ENCODE measurements at places on chromosomes 1 and 21.

DNA sequence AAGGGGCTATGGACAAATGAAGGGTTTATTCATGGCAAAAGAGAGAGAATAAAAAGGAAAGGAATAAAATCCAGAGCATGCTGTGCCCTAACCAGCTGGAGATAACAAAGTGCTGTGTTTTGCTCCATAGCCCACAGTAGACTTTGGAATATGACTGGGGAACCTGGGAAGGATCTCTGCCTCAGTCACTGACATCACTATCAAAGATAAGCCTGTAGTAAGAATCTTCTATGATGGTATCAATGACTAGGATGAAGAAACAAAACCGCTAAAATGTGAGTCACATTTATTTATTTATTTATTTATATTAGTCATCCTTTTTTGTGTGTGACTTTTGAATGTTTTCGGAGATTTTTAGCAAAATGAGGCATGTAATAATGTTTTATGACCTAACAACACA is 56.3 kb downstream of the NVL start:
- no peak for DNase-seq

DNA sequence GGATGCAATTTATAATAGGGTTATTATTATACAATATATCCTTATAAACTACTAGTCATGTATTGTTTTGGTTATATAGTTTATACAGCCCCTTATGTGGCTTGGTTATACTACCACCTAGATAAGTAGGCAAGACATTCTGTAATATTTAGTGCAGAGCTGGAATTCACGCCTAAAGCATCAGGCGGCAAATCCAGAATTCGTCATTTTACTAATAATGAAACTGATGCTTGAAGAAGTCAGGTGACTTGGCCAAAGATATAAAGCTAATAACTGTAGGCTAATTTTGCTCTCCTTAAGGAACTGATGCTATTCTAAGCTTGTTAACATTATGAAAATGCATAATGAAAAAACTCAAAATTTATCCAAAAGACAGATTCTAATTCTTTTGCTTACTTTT is 10.8 kb downstream of the NSL1 start:
- DNase-seq, result no peak

- DNase-seq, result no peak
Measured at GRCh38 chr21:34812504-34813265, 143.9 kb downstream of the CLIC6 start.

DNA sequence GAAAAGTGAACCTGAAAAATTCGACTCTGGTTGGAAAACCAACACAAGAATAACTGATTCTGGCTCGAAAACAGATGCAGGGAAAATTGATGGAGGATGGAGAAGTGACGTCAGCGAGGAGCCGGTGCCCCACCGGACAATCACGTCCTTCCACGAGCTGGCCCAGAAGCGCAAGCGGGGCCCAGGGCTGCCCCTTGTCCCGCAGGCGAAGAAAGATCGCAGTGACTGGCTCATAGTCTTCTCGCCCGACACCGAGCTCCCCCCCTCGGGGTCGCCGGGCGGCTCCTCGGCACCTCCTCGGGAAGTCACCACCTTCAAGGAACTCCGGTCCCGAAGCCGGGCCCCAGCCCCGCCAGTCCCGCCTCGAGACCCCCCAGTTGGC is 1.9 kb downstream of the RUSC1 start:
- DNase-seq, result peak; percentile 21

DNA sequence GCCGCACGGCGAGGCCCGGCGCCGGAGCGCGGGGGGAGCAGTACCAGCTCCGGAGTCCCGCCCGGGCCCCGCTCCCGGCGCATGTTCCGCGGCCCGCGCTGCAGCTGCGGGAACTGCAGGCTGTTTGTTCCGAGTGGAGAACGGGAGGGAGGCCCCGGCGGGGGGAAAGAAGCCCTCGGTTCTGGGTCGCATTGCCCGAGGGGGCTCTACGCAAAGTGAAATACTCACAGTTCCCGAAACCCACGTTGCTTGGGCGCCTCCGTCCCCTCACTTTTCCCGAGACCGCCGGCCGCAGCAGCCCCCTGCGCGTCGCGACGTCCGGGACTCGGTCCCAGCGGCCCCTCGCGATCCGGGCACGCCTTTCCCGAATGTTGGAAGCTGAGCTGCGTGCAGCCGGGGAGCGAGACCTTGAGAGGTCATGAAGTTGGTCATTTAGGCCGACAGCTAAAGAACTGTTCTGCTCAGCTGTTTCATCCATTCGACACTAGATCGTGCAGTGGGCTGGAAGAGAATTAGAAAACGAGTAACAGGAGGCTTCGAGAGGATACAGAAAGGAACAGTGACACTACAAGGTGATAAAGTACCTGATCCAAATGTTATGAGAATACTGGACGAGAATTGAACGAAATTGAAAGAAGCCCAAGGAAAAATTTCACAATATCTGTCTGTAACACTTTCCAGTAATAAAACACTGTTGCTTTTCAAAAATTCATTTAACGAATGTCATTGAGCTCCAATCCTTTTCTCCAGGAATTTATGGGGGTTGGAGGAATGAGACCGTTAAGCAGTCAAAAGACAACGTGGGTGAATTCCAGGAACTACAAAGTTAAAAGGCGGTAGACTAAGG is 657 bp upstream of the LIN9 start:
- no peak for DNase-seq

GRCh38 chr21:37849506-37850102 is 66.7 kb downstream of the KCNJ6 start:
- no peak for DNase-seq
